CD4-positive, alpha-beta T cell treated with Interleukin-4 for 1 hour (primary cell): ENCODE measurements at places on chromosomes 7 and 10.

- DNase-seq: no peak
These were observed 266.0 kb downstream of the BBS9 start for GRCh38 chr7:33395340-33395739.

- DNase-seq: no peak
These were observed 87.2 kb downstream of the CALD1 start for GRCh38 chr7:134866617-134867016.

- DNase-seq: no peak
These were observed 17.6 kb downstream of the PTN start for GRCh38 chr7:137325927-137326326.

- DNase-seq: no peak
These were observed 353.6 kb downstream of the GALNT17 start for GRCh38 chr7:71485586-71485985.
